Left renal cortex interstitium (tissue), 4 donors: ENCODE measurements at places on chromosomes 7 and 10. TPM values are rescaled to one million over a fixed set of nuclear protein-coding genes. Genes with fewer than 3 reads are reported as not detected.

- DNase-seq = no peak
Observed at GRCh38 chr7:125061-125475, 67.3 kb upstream of the FAM20C start.

The OPN4 gene
- polyA plus RNA-seq = not detected

GRCh38 chr7:152521420-152522337 lies 85.9 kb upstream of the KMT2C start:
- DNase-seq = no peak

DNA sequence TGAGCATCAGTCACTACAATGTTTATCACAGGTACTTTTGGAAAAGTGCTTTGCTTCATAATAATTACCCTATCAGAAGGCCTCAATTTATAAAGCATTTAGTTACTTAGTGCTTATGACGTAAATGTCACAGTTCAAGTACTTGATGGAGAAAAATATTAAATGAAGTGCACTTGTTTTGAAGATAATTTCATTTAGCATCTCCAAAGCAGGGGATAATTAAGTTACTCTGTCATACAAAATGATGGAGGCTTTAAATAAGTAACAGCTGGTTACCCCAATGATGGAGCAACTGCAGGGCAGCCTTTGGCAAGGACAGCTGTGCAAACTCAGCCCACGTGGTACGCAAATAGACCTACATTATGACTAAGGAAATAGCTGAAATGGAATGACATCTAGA lies 768.8 kb downstream of the GRM8 start:
- DNase-seq = no peak

The PLEKHS1 gene
- polyA plus RNA-seq = not detected

DNA sequence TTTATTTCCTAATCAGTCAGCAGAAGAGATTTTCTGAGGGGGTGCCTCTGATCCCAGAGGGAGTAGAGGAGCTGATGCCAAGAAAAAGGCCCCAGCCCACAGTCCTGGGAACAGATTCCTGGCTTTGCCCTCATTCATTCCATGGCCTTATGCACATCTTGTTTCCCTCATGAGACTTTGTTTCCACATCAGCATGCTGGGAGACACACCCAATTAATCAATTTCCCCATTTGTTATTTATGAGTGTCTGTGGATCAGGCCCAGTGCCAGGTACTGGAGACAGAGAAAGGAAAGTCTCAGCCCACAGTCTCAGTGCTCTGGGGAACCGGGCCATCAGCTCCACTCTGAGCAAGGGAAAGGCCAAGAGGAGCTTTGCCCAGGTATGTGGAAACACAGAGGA lies 496.2 kb upstream of the ZMIZ1 start:
- DNase-seq = no peak

DNA sequence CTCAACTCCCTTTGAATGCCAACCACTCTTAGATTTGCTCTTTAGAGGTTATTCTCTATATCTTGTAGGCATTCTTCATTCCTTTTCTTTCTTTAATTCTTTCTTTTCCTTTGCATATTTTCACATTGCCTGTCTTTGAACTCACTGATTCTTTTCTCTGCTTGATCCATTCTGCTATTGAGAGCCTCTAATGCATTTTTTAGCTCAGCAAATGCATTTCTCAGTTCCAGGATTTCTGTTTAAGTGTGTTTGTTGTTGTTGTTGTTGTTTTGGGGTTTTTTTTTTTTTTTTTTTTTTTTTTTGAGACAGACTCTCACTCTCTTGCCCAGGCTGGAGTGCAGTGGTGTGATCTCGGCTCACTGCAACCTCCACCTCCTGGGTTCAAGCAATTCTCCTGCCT lies 71.6 kb downstream of the FBXL13 start:
- DNase-seq = no peak

DNA sequence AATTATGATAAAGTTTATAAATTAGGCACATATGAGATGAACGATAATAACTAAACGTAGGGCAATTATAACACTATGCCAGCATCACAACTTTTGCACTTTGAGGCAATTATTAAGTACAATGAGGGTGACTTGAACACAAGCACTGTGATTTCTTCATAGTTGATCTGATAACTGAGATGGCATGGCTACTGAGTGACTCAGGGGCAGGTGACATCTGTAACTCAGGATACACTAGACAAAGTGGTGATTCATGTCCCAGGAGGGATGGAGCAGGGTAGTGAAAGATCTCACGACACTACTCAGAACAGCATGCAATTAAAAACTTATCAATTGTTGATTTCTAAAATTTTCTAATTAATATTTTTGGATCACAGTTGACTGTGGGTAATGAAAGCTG lies 98.3 kb upstream of the ARHGAP21 start:
- DNase-seq = no peak

DNA sequence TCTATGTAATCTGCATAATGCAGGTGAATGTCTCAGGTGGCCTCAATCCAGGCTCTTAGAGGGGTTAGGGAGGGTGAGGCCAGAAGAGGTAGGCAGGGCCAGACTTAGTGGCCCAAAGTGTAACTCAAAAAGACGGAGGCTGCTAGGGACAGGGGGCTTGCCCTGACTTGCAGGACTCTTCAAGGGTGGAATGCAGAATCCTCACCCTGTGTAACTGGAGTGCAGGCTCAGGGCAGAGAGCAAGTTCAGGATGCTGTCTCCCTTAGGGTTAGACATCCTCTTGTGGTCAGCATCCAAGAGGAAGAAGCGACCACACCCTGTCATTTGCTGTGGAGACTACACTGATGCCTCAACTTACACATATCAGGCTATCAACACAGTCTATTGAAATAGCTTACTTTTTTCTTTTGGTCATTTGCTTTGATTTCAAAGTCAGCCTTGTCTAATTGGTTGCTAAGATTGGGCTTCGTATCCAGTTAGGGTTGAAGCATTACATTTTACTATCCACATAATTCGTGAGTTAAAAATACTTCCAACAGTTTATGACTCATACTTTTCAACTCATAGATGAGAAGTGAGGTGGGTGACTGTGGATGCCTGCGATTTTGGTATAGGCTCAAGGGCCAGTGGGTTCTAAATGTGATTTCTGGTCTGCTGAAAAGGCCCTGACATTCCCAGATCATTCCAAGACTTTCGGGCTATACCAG lies 563.6 kb downstream of the SUGCT start:
- no peak for DNase-seq

DNA sequence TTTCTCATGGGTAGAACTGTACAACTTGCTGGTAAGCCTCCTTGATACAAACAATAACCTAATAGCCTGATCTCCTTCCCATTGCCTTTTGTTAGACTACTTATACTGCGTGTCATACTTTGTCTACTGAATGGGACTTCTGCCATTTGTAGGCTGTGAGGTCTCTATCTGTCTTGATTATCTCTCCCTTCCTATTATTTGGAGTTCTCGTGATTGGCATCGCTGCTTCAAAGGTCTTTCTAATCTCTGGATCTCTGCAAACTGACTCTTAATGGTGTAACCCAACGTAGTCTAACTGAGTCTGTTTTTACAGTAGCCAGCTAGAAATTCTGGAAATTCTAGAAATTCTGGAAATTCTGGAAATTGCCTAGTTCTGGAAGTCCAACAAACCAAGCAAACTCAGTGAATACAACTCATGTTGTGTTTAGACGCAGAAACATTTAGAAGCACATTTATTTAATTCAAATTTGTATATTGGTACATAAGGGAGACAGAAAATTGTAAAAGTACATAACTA lies 29.8 kb downstream of the PHYHIPL start:
- no peak for DNase-seq

GRCh38 chr7:90210981-90211380 lies 559 bp upstream of the STEAP2 start:
- peak; percentile 56 for DNase-seq

The IFIT1B gene
- 0.38 TPM for polyA plus RNA-seq

DNA sequence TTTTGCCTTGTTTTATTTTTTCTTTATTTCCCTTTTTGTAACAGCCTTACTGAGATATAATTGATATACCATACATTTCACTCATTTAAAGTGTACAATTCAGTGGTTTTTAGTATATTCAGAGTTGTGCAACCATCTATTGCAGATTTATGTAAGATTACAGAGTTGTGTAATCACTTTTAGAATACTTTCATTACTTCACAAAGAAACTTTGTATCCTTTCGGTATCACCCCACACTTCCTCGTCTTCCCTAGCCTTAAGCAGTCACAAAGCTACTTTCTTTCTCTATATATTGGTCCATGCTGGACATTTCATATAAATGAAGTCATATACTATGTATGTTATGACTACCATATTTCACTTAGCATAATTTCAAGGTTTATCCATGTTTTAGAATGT lies 74.6 kb downstream of the ATRNL1 start:
- no peak for DNase-seq

The GIMAP5 gene
- 3.2 TPM for polyA plus RNA-seq

GRCh38 chr7:64885520-64886240 lies 17.4 kb upstream of the ZNF273 start:
- DNase-seq = no peak

- DNase-seq = no peak
Observed at GRCh38 chr7:131765575-131765974, 209.1 kb upstream of the PODXL start.

The ASB13 gene
- 28.3 TPM for polyA plus RNA-seq

DNA sequence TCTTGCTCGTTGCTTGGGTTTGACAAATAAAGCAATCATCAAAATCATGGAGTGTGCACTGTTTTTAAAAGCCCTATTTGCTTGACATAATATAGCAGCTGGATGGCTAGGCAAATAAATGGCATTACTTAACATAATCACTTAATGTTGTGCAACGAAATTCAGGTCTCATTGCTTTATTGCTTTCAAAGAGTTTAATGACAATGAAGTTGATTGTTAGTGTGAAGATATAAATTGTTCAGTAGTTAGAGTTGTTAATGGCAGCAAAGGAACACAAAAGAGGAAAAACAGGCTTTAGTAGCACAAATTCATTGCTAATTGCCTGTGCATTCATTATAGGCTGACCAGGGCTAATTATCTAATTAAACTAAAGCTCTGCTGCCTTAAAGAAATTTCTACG lies 7.6 kb upstream of the ADO start:
- no peak for DNase-seq

DNA sequence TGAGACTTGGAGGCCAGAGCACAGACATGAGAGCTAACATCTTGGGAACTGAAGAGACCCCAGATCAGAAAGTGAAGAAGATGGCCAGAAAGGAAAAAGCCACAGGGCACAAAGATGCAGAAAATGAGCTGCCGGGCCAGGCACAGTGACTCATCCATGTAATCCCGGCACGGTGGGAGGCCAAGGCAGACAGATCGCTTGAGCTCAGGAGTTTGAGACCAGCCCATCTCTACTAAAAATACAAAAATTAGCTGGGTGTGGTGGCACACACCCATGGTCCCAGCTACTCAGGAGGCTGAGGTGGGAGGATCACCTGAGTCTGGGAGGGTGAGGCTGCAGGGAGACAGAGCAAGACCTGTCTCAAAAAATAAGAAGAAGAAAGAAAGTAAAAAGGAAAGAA lies 81.4 kb upstream of the MGMT start:
- no peak for DNase-seq

DNA sequence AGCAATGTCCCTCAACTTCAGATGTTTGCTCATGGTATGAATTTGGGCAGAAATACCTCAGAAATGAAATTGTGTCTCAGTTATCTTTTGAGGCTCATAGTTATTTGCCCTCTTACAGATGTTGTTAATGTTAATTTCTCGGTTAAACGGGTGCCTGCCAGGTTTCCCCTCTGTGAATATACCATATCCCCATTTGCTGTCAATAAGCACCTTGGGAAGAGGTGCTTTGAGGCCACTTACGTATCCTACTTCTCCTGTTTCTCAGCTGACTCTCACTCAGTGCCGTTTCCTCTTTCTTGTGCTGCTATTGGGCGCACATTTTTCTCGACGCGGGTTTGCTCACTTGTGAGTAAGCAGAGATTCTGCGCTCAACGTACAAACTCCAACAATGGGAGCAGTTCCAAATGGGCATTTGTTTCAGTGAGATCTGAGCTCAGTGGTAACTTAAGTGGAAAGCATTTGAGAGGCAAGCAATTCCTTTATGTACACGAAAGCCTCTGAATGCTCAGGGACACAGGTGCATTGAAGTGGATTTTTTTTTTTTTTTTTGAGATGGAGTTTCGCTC lies 34.8 kb upstream of the JAKMIP3 start:
- no peak for DNase-seq

- DNase-seq = no peak
Observed at GRCh38 chr7:46357851-46358250, 436.8 kb upstream of the IGFBP3 start.

DNA sequence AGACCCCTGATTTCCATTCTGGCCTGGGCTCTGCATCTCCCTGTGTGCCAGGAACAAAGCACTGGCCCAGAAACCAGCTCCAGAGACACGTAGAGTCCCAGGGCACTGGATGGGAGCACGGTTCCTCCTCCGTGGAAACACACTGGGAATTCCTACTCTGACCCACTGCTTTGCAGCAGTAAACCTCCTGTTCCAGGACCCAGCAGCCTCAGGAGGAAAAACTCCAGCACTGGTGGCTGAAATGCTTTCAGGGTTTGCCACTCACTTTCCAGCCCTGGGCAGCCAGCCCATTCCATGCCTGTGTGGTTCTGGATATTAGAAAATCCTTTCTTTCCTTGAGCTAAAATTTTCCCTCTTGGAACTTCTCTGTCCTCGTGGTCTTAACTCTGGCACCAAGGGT lies 58.0 kb downstream of the FAM171A1 start:
- DNase-seq = no peak

GRCh38 chr10:118238573-118239235 lies 103.4 kb downstream of the FAM204A start:
- no peak for DNase-seq

DNA sequence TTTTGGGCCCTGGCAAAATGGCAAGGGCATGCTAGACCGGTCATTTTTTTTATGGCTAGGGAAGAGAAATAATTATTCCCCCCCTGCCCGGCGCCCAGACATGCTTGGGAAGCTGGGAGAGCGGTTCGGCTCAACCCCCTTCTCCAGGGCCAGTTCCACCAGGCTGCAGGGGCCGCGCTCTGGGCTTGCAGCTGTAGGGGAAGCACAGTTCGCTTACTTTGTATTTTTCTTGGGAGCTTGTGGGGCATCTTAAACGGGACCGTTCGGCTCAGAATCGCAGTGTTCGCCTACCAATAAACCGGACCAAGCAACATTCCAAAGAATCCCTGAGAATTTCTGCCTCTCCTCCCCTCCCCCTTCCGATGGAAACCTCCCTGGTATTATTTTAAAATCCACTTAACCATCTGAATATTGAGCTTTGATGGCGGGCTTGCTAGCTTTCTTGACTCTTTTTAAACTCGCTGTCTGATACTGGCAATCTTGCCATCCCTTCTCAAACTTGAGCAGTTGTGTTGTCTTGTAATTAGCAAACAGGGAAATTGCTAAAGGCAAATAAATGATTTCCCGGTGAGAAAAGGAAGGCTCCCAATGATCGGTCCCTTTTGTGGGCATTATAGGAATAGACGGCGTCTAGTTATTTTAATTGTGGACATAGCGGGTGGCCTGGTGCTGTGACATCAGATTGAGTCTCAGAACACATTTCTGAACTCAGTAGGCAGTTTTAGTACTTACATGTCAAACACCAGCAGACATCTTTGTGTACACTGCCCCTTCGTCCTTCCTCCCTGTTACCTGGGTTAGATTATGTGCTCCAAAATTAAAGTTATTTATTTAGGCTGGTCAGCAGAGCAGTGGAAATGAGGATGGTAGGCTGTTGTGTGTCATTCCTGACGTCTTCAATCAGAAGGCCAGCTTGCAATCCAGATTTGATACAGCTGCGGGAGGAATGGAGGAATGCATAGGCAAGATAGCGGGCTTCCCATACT lies 3.4 kb downstream of the TCF7L2 start:
- no peak for DNase-seq

The CPA4 gene
- polyA plus RNA-seq = 0.55 TPM
